T-helper 2 cell treated with Interferon-gamma antibody and Interleukin-4, amounts not matched to agents 100 ng/mL and 5 ng/mL, for 36 hours (primary cell): ENCODE measurements at places on chromosomes 3 and 15. TPM values are rescaled to one million over a fixed set of nuclear protein-coding genes. Genes with fewer than 3 reads are reported as not detected.

The TRPM1 gene
- total RNA-seq = not detected in 2 replicates

The ADAMTSL3 gene
- 0.07 TPM in 1 of 2 replicates, not detected in the other for total RNA-seq

The CHST13 gene
- not detected in 2 replicates for total RNA-seq

The GPR176 gene
- 0.05 TPM in 1 of 2 replicates, not detected in the other for total RNA-seq

The HEXA gene
- 76.8 and 83.1 TPM in 2 replicates for total RNA-seq

The CACNA2D3 gene
- not detected in 2 replicates for total RNA-seq
